ENCODE measurements at places on chromosomes 5 and 9. TPM values are rescaled to one million over a fixed set of nuclear protein-coding genes. Genes with fewer than 3 reads are reported as not detected.

DNA sequence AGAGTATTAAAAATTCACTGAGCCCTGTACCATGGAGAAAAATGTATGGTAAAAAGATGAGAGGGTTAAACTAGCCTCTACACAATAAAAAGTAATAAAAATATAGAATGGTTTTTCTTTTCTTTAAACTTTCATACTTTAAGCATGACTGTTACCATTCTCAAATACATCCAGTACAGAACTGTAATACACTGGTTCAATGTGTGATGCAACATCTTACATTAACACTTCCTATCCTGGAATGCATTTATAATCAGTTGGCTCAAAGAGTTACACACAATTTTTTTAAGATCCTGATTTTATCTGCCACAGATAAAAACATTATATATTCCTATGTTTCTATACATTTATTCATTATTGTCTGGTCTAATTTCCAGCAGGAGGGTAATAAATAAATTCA is 4.7 kb downstream of the GNAQ start:
- no peak for DNase-seq

The FBXO4 gene
- total RNA-seq, result 0.57 TPM

The INSYN2B gene
- not detected for total RNA-seq

GRCh38 chr5:146521403-146522106 is 5.6 kb upstream of the GPR151 start:
- DNase-seq, result no peak

The SLC34A3 gene
- not detected for total RNA-seq

- peak; percentile 95 for DNase-seq
These were observed at the start of gene PLPP1 for GRCh38 chr5:55534436-55535198. TSS of gene PLPP1 (minus strand) at chr5:55534964. CDS start at chr5:55534629, 335 bp downstream.

- no peak for DNase-seq
These were observed 1055.5 kb upstream of the DMAC1 start for GRCh38 chr9:8855046-8855445.

GRCh38 chr5:173302546-173303155 is 25.6 kb downstream of the STC2 start:
- DNase-seq, result no peak

The SPRY4 gene
- total RNA-seq, result 113 TPM

The DNAI1 gene
- 0.37 TPM for total RNA-seq

GRCh38 chr9:72144756-72145492 is 4.3 kb upstream of the GDA start:
- DNase-seq, result no peak

The EIF4E1B gene
- total RNA-seq, result 0.63 TPM

DNA sequence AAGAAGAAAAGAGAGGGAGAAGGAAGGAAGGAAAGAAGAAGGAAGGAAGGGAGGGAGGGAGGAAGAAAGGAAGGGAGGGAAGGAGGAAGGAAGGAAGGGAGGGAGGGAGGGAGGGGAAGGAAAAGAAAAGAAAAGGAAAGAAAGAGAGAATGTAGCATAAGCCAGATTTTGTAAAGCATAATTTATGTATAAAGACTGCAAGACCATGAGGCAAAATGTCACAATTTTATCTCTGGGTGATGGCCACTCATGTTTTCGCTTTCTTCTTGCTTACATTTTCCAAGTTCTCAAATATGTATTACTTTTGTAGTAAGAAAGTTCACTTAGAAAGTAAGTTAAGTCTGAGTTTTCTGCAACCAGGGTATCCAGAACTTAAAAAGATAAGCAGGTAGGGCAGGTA is 3.4 kb upstream of the RNF183 start:
- no peak for DNase-seq

DNA sequence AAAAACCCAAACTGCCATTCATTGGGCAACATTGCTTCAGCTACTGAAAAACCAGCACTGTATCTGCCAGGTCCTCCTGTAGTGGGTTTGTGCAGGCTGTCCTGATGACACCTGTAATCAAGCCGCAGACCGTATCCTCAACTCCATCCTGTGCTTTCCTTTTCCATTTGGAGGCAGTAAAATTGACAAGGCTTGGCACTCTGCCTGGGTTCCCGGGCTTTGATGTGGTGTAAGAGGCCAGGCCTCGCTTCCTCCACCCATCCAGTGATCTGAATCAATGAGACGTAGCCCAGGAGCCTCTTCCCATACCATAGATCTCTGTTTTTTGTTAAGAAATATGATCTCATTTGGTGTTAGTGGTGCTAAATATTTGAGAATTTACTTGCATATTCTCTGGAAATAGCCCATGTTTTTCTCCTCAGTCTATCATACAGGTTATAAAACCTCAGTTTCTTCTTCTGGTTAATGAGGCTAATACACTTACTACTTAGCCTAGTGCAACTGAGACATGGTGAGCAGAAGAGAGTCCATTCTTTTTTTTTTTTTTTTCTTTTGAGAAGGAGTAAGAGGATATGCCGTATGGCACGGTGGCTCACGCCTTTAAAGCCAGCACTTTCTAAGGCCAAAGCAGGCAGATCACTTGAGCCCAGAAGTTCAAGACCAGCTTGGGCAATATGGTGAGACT is 34.8 kb downstream of the LSM11 start:
- no peak for DNase-seq

GRCh38 chr9:85898332-85898731 is 42.6 kb upstream of the NAA35 start:
- no peak for DNase-seq

The GFPT2 gene
- total RNA-seq, result 143 TPM

- DNase-seq, result no peak
These were observed 33.1 kb downstream of the MFAP3 start for GRCh38 chr5:154071799-154072413.

The PCDHGA5 gene
- 1.3 TPM for total RNA-seq

The PRKAA1 gene
- total RNA-seq, result 30.3 TPM

GRCh38 chr9:1869843-1870242 is 145.3 kb upstream of the SMARCA2 start:
- DNase-seq, result peak; percentile 64

- no peak for DNase-seq
These were observed 117.0 kb downstream of the CARTPT start for GRCh38 chr5:71836084-71836483.

DNA sequence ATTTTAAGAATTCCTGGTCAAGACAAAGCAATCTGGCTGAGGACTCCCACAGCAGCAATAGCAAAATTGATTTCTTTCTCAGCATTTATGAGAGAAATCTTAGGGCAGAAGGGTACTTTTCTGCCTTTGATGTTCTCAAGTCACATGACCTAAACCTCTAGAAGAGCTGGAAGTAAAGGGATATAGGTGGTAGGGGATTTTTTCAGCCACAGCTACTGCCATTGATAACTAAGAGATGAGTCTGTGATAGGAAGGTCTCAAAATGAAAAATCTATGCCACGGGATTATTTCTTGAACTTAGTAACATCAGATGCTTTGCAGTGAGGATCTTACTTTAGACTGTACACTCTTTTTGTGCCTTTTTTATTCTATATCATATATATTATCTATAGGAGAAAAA is 35.6 kb downstream of the IL6ST start:
- DNase-seq, result no peak

DNA sequence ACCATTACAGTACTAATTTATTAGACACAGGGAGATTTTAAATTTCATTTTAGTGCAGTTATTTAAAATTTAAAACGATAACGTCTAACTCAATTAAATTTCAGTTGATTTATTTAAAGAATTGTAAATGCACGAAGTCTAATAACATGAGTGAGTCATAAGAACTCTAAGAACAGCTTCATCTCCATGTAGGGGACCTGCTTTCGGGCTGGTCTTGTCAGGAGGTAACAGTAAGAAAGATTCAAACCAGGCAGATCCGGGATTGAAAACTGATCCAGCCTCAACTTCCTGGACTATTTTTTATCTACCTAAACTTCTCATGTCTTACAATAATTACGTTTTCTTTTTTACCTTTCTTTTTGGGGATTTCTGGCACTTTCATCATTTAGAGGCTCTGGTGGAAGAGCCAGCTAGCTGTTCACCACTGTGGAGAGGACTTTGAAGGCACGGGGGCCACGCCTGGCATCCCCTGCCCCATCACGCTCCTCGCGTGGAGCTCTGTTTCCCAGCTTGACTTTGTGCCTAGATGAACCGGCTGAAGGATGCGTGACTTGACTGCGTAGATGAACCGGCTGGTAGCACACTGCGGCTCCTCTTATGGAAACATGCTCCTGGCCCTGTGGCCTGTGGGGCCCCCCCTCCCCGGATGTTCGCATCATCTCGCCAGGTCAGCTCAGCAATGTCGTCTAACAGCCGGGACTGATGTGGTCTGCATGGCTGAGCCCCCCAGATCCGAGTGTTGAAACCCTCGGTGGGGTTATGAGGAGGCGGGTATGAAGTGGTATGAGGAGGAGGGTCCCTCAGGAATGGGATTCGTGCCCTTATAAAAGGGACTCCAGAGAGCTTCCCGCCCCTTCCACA is 26.0 kb downstream of the NDUFS6 start:
- DNase-seq, result no peak

DNA sequence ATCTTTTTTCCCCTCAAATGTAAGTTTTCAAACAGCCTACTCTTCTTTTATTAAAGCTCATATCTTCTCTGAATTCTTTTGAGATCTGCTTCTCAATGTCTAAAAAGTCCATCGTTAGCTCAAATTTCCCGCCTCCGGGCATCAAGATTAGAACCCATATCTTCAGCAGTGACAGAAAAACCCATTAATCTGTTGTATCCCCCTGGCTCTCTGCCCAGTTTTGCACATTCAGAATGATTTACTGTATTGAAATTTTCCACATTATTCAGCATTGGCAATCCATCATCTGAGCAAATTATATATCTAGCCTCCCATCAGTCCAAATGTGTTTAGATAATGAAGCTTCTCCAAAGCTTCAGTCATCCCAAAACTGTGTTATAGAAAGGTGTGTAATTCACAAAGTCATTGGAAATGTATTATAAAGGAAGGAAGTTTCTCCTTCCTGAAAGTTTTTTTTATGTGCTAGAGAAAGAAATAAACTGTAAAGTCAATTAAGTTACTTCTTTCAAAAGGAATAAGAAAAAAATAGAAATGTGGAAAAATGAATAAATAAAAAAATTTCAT is 849.9 kb downstream of the MAT2B start:
- DNase-seq, result no peak

The ADAMTSL1 gene
- total RNA-seq, result 0.90 TPM

DNA sequence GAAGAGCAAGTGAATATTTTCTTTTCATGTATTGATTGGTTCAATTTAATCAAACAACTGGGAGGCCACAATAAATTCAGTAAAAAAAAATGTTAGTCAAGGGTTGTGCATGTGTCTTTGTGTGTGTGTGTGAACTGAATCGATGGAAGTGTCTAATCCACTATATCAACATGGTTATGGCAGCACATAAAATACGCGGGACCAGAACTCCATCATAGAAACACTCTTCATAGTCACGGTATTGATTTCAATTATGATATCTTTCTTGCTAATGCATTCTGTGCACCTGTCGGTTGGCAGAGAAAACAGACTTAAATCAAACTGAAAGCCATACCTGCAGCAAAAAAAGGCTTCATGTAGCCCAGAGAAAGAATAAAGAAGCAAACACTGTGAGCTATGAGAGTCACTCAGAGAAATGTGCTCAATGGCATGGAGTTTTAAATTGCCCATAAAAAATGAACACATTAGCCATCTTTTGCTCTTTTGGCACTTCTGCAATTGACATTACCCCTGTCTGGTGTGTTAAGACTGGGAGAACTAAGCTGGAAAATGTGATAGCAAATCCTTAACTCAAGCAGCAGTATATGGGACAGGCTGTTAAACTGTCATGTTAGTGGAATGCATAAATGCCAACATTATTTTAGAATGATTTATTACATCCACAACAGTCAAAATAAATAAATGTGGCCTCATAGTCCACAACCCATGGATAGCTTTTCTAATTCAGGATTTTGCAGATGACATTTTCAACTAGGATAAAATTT is 642.4 kb upstream of the C9orf72 start:
- no peak for DNase-seq

The GABBR2 gene
- 1.2 TPM for total RNA-seq

GRCh38 chr5:180135128-180135955 is 63.8 kb upstream of the RNF130 start:
- no peak for DNase-seq

The KLF9 gene
- 0.98 TPM for total RNA-seq

DNA sequence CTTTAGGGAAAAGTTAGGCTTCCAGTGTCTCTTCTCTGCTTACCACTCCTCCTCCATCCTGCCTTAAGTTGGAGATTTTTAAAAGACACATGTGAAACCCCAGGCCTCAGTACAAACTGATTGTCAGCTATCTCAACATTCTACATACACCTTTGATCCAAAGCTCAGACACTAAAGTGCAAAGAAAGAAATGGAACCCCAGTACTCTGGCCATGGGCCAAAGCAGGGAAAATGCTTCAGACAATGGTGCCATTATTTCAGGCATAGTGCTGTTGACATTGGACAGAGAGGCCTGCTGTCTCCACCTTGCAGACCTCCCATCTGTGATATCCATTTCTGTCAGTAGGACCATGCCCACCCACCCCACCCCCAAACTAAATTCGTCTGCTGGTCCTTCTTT is 49.1 kb downstream of the G3BP1 start:
- no peak for DNase-seq

DNA sequence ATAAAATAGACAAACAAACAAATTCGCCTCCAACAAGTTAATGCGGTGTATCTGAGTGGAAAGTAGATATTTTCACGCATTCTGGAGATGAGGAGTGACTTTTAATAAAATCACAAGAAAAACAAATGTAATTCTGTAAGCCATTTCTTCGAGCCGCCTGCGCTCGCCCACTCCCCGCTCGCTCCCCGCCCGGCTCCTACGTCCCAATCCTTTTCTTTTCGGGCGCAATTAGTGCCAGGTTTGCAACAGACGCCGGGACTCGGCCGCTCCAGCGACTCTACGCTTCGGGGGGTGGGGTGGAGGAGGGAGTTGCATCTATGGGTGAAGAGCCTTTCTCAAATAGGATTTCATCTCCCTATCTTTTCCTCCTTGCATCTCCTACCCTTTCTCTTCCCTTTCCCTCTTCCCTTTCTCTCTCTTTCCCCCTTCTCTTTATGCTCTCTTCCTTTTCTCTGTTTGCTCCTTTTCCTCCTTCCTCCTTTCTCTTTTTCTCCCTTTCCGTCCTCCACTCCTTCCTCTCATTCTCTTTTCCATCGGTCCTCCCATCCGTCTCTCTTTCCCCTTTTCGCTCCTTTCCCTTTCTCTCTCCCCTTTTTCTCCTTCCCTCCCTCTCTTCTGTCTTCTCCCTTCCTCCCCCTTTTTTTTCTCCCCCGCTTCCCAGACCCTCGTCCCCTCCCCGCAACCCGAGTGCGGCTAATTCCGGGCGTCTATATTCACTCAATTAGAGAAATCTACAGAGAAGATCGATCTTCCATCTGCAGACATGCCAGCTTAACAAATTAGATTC is 6.1 kb upstream of the OTP start:
- DNase-seq, result peak; percentile 70

DNA sequence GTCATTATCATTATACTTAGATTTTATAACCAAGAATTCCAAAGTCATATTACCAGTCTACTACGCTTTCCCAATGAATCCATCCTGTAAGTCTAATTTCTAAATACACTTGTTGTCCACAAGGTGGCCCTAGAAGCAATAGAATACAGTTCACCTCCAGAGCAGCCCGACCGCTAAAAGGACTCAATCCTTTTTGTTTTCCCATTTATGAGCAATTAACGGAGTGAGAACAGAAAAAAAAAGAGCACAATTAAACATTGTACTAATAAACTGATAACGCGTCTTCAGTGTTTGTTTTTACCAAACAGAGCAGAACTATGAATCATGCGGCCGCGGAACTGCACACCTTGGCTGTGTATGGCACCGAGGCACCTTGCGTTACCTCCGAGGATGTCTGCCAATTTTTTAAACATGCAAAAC is 160.7 kb upstream of the DAPK1 start:
- DNase-seq, result no peak

- no peak for DNase-seq
These were observed 217.5 kb downstream of the DCP2 start for GRCh38 chr5:113194125-113194524.
